Stimulated activated CD4-positive, alpha-beta T cell treated with anti-CD3 and anti-CD28 coated beads, Interleukin-12 subunit alpha, Interleukin-12 subunit beta, amount 100 ng/mL, for 48 hours (primary cell): ENCODE measurements at places on chromosomes 12 and 14.

DNA sequence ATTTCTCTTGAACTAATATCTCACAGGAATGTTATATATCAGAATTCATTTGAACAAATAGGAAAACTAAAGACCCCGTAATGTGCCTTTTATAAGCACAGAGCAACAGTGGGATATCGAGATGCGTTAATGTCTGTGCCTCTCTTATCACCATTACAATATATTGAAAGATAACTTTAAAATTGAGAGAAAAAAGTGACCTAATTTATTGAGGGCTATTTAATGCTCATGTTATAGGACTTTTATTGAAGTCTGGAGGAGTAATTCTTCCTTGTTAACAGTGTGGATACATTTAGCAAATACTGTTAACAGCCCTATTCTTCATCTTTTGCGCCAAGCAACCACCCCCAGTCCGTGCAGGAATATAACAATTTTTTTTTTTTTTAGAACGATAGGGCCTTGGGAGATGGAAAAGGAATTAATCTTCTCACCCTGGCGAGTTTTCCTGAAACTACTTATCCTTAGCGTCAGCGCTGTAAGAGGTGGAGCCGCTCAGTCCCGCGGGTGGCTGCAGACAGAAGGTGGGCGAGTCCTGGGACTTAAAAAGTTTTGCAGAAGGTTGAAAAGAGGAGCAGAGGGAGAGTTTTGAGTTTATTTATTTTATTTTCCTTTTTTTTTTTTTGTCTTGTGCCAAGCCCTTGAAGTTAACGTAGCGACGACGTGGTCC is 11.0 kb downstream of the FOXG1 start:
- DNase-seq = no peak

- DNase-seq = no peak
These were observed 11.6 kb upstream of the C12orf75 start for GRCh38 chr12:105318651-105319483.

GRCh38 chr12:94458877-94459727 is 565 bp downstream of the CEP83 start:
- no peak for DNase-seq

- DNase-seq = no peak
These were observed 239.7 kb downstream of the TMEM121 start for GRCh38 chr14:105765893-105766614.

- DNase-seq = no peak
These were observed 24.8 kb downstream of the NUAK1 start for GRCh38 chr12:106113824-106114446.

DNA sequence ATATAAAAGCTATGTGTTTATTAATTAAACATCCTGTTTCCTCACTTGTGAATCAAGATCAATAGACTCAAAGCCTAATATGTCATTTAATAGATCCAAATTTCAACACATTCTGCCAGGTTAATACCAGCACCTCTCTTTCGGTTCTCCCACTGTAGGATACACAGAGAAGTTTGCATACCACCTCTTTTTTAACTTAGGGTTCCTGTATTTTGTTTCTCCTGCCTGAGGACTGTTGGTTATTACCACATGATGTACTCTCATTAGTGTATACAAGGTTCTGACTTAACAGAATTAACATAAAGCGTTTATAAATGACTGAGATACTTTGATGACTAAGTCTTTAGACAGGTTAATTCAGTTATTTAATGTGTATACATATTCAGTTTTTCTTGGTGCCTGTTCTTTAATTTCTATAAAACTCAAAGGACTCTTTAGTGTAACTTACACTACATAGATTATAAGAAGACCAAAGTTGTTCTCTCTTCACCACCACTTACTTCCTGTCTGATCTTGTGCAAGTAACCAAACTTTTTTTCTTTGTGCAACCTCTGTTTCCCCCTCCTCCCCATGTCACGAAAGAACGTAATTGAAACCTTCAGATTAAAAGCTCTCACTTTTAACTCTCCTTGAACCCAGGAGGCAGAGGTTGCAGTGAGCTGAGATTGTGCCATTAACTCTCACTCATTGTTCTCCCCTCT is 89.8 kb upstream of the DNM1L start:
- no peak for DNase-seq

GRCh38 chr14:70602254-70602653 is 1.8 kb upstream of the MED6 start:
- DNase-seq = no peak

GRCh38 chr12:63196168-63196567 is 45.2 kb upstream of the AVPR1A start:
- DNase-seq = no peak

GRCh38 chr14:92690171-92691011 is 58.0 kb downstream of the LGMN start:
- no peak for DNase-seq

- no peak for DNase-seq
These were observed 18.0 kb downstream of the TRAF3 start for GRCh38 chr14:102795060-102795925.

- no peak for DNase-seq
These were observed 109.8 kb upstream of the DNM1L start for GRCh38 chr12:32569259-32569658.

GRCh38 chr14:61150851-61151250 is 130.3 kb downstream of the TMEM30B start:
- no peak for DNase-seq

DNA sequence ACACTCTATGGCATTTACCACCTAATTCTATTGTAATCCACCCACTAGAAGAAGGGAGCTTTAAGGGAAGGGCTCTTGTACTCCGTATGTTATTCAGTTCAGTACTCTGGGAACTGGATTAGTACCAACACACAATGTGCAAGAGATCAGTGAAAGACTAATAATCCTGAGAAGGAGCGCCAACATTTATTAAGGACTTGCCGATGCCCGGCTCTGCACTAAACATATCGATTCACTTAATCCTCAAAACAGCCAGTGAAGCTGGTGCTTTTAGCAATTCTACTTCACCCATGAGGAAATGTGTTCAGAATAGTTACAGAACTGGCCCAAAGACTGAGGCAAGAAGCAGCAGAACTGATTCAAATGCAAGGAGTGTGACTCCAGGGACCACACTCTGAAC is 80.9 kb downstream of the RPS6KA5 start:
- no peak for DNase-seq

- DNase-seq = no peak
These were observed 172.3 kb upstream of the NOS1 start for GRCh38 chr12:117533687-117534086.

- no peak for DNase-seq
These were observed 518.6 kb downstream of the NELL2 start for GRCh38 chr12:44357494-44357893.

DNA sequence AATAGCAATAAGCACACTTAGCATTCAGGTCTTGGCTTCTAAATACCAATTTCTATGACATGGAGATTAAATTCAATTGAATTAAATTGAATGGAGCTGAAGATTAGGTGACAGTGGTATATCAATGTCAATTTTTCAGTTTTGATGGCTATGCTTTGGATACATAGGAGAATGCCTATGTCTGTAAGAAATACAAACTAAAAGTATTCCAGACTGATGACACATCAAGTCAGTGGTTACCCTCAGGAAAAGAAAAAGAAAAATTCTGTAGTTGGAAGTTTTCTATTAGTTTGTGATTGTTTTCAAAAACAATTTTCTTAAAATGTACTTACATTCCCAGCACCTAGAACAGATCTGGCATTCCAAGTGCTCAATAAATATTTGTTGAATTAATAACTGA is 4.9 kb upstream of the DCAF4 start:
- DNase-seq = no peak

- no peak for DNase-seq
These were observed 15.4 kb upstream of the C12orf75 start for GRCh38 chr12:105315130-105315529.

DNA sequence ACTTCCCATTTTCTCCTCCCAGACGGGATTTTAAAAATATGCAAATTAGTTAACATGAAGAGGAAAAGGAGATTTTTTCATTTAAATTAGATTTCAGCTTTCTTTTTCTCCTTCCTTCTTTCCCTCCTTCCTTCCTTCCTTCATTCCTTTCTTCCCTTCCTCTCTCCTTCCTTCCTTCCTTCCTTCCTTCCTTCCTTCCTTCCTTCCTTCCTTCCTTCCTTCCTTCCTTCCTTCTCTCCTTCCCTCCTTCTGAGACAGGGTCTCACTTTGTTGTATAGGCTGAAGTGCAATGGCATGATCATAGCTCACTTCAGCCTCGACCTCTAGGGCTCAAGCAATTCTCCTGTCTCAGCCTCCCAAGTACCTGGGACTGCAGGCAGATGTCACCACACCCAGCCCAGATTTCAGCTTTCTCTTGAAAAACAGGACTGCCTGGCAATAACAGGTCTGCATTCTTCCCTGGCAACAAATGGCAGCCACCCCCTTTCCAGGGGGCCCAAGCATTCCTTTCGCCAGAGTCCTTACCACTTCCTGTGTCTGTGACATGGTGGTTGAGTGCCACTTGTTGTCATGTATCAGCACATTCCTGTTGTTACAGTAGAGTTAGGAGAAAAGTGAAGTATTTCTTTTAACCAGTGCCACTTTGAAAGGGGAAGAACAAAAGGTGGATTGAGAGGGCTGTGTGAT is 119.1 kb downstream of the PTPN11 start:
- no peak for DNase-seq

- DNase-seq = no peak
These were observed 871 bp upstream of the COQ5 start for GRCh38 chr12:120529641-120530417.

- DNase-seq = no peak
These were observed 8.0 kb downstream of the ASCL1 start for GRCh38 chr12:102965281-102966155.

DNA sequence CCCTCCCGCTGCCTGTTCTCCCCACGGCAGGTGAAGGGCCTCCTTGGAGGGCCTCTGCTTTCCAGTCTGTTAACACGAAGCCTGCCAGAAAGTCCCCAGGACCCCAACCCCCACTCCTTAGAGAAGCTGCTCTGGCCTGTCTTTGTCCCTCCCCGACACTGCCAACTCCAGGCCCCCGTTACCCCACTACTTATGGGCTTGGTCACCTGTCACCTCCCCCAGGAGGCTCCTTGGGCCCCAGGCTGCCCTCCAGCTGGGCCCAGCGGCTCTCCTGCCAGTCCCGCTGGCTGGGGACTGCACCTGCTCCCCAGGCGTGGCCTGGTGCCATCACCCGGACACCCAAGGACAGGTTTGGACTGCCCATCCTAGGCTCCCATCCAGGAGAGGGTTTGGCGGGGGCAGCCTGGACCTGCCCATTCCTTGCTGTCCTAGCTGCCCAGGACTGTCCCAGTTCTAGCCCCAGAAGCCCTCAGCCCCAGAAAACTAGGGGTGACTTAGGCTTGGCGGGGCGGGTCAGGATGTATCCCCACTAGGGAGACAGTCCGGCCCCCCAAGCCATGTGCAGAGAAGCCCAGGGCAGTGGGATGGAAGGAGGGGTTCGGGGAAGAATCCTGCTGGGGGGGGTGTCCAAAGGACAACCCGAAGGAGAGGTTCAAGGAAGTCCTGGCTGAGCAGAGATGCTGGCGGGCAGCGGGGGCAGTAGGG is 155.7 kb upstream of the C14orf180 start:
- DNase-seq = no peak

- DNase-seq = no peak
These were observed 98.8 kb upstream of the FRMD6 start for GRCh38 chr14:51552768-51553404.

- no peak for DNase-seq
These were observed 22.6 kb upstream of the IRF2BPL start for GRCh38 chr14:77051116-77051515.

DNA sequence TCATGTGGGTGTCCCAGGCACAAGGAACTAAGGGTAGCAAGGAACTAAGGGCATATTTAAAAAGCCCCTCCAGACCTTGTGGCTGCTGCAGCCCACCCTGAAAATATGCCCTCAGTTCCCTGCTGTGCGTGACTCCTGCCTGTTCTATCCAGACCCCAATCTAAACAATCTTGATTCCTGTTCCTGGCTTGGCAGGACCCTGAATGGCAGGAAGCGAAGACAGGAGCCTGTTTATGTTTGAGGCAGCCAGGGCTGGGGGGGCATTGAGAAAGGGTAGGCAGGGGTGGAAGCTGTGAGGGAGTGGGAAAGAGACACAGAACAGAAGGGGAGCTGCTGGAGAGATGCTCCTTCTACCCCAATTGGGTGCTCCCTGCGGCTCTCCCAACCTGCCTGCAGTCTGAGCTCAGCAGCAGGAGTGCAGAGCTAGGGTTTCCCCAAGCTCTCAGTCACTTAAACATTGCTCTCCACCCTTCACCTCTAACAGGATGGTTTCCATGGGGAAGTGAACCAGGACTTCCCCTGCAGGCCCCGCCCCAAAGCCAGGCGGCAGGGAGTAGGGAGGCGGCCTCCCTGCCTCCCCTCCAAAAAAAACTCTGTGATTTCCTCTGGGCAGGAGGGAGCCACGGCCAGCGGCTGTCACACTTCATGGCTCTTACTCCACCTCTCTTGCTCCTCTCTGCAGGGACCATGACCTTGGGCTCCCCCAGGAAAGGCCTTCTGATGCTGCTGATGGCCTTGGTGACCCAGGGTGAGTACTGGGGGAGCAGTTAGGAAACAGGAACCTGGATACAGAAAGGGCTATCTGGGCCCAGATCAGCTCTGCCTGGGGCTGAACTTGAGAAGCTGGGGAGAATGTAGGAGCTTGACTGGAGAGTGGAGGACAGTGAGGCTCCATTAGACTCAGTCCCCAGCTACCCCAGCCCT is 4.7 kb downstream of the ACVRL1 start:
- DNase-seq = no peak

- peak; percentile 21 for DNase-seq
These were observed 1.3 kb downstream of the TRIM9 start for GRCh38 chr14:51093371-51094281.

GRCh38 chr14:69284170-69284569 is 24.2 kb downstream of the GALNT16 start:
- DNase-seq = no peak

- no peak for DNase-seq
These were observed 97.7 kb downstream of the RMST start for GRCh38 chr12:97560350-97560749.

DNA sequence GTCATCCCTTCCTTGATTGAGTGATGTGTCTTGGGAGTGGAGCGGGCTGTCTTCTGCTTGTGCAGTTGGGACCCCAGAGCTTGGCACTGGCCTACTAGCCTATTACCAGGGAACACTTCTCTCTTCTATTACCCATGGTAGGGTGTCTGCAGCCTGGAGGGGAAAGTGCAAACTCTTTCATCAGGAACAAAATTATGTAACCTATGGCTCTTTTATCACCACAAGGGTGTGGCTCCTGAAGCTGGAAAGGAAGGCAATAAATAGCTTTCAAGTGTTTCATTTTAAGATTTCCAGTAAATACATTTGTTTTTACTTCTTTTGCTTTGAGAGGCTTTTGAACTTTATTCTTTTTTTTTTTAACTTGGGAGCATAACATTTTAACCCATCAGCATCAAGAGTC is 349.7 kb upstream of the FAR2 start:
- DNase-seq = no peak

DNA sequence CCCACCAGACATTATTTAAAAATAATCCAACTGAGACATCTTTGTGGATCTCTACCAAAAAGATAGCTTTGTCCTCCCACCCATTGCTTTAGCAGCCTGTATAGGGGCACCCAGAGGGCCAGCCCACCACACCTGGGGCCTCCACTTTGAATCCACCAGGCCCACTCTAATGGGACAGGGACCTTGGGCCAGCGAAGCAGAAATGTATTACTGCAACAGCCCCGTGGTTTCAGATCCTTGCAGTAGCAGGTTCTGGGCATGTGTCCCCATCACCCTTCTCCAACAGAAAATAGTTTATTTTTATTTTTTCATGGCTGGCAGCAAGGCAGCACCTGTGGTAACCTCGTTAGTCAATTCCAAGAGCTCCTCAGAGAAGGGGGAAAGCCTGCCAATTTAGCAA is 218.4 kb downstream of the ZFP36L1 start:
- DNase-seq = no peak
